ENCODE measurements at places on chromosomes 4 and X.

GRCh38 chr4:173529477-173530325 lies at the start of gene HAND2:
Gene HAND2, minus strand, starts transcription at chr4:173530229. Its CDS starts 940 bp downstream, at chr4:173529289.
- DNase-seq = no peak

DNA sequence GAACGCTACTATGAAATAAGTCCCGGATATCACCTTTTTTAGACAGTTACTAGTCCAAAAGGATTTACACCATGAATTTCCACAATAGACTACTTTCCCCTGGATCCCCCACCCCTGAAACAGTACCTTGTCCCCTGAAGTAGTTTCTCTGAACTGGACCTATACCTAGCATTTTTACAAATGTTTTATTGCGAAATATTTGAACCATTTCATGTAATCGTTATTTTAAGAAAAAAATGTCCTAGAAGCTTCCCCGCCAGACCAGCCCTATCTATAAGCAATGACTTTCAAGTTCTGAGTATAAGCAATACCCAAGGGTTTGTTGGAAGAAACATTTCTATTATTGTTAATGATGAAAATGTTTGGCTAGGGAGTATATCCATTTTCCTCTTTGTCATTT lies 517.8 kb upstream of the IGFBP7 start:
- DNase-seq = no peak

DNA sequence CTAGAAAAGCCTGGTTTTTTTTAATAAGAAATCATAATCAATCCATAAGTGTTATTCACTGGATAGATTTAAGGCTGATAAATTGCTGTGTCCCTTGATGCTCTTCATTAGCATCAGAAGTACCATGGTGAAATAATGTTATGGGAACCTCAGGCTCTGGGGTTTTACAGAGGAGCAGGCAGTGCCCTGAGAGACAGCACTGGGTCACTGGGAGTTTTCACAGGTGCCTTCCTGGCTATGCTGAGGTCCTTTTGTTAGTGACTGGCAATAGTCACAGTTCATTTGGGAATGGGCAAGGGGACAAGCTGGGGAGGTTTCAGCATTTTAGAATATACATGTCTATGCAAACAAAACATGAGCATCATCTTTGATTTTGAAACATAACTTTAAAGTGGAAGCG lies 38.6 kb downstream of the ANK2 start:
- no peak for DNase-seq

DNA sequence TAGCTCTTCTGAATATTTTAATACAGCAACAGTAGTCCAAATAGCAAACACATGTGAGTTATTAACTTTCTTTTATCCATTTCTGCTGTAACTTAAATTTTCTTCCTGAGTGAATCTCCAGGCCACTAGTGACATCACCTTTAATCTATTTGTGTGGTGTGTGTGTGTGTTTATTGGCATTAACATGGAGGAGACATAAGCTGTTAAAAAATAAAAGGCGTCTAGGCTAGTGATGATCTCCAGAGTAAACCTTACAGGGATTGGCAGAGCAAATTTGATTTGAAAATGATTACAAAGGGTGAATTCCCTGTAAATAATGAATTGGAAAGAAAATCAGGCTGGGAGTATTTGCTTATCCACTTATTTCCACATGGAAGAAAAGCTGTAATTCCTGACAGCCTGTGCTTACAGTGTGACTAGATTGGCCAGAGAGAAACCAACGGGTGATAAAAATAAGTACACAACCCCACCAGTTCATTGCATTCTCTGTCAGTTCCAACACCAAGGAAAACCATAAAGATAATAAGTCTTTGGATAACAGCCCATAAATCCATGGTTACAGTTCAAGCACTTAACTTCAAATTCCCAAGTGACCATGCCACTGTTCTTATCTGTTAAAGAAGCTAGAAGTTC lies 186.1 kb downstream of the ENOX2 start:
- no peak for DNase-seq

DNA sequence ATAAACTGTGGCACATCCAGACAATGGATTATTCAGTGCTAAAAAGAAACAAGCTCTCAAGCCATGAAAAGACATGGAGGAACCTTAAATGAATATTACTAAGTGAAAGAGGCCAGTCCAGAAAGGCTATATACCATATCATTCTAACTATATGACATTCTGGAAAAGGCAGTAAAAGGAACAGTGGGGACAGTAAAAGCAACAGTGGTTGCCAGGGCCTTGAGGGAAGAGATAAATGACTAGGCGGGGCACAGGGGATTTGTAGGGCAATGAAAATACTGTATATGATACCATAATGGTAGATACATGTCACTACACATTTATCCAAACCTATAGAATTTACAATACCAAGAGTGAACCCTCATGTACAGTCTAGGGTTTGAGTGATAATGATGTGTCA lies 115.3 kb downstream of the ATP8A1 start:
- DNase-seq = no peak

DNA sequence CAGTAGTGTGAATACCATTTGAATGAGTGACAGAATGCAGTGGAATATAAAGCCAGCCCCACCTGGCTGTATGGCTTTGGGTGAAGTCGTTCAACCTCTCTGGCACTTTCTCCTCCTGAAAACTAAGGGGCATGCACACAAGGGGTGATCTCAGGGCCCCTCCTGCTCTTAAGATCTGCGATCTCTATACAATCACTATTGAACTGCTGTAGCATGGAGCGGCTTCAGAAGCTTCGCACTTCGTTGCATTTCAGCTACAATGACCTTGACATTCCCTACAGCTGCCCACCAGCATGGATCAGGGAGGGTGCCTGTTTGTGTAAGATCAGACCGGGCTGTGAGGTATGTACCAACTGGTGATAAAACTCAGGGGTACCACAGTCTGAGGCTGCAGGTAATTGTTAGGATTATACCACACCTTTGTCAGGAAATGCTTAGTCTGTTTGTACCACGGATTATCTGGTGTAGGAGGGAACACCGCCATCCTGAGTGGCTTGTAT lies 85.2 kb downstream of the AASDH start:
- DNase-seq = no peak

GRCh38 chr4:18798123-18798522 lies 776.6 kb upstream of the LCORL start:
- DNase-seq = peak; percentile 27

- DNase-seq = no peak
These were observed 40.5 kb upstream of the RELL1 start for GRCh38 chr4:37726666-37727065.

- DNase-seq = no peak
These were observed 29.7 kb downstream of the TMEM164 start for GRCh38 chrX:110032534-110033147.

DNA sequence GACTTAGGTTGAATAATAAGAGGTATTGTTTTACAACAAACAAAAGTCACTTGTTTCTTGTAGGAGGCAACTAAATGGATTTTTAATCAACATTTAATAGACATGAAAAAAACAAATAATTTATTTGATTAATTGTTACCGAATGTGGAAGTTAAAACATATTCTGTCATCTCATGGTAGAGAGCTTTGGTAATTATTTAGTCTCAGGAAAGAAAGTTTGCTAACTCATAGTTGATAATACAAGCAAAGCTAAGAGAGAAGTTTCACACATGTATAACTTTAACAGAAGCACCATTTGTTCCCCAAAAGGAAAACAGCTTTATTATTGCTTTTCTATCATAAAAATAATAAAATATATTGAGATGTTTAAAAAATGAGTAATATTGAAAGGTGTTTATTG lies 44.9 kb downstream of the GUCY1A1 start:
- DNase-seq = no peak

GRCh38 chrX:131544218-131544617 lies 344 bp downstream of the OR13H1 start:
- DNase-seq = no peak

GRCh38 chrX:65528705-65529340 lies 5.8 kb downstream of the LAS1L start:
- no peak for DNase-seq

- no peak for DNase-seq
These were observed 126.2 kb downstream of the SLC39A8 start for GRCh38 chr4:102219129-102219528.

DNA sequence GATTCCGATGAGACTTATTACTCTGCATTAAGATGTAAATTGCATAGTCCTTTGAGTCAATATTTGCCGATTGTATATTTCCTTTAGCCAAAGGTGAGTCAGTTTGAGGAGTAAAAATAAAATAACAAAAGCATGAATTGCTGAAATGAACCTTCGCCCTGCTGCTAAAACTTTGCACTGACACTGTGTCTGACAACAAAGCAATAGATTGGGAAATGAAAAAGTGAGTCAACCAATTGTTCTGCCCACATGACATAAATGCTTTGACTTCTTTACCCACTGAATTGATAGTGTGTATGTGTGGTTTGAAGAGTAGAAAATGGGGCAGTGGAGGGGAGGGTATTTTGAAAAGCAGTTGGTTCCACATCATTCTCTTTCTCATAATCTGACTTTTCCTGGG lies 88.4 kb upstream of the AFF2 start:
- DNase-seq = no peak

- DNase-seq = no peak
These were observed 62.5 kb upstream of the IRF2 start for GRCh38 chr4:184536881-184537248.

- no peak for DNase-seq
These were observed 5.4 kb downstream of the JADE3 start for GRCh38 chrX:46917622-46918021.

GRCh38 chrX:31464306-31464915 lies 392.6 kb upstream of the FTHL17 start:
- DNase-seq = no peak

DNA sequence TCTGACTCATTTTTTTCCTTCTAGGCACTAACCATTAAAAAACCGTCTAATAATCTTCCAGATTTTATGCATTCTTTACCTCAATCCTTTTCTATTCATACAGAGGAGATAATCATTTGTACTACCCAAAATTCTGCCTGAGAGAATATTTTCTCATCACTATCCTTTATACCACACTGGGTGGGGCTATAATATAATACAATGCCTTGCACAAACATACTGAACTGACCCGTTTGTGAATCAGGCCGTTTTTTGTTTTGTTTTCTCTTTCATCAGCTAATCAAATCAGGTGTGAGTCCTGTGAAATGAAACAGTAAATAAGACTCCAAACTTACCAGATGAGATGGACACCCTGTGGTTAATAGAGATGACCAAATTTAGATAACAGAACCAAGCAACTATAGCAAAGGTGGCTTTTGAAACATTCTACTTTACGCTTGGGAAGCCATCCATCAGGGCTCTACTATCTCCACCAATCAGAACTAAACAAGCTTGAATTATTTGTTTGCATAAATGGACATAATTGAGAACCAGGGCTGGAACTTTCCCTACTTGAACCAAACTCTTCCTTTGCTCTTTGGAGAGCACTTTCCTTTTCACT lies 573.0 kb downstream of the GABRG1 start:
- DNase-seq = no peak

DNA sequence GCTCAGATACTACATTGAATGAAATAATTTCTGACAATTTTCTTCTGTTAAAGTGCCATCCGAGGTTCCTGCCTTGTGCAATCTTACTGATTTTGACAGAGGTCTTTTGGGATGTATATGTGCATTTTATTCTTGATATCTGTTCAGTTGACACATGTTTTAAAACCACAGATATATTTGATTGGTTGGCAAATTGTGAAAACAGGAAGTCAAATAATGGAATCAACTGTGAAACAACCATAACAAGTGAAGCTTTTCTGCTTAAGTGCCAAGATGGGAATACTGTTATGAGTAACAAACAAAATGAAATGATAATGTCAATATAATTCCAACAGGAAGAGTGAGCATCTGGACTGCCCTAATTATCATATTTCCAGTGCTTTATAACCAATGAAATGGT lies 84.9 kb upstream of the TET2 start:
- DNase-seq = no peak

GRCh38 chr4:150493851-150494250 lies 88.1 kb upstream of the MAB21L2 start:
- no peak for DNase-seq

DNA sequence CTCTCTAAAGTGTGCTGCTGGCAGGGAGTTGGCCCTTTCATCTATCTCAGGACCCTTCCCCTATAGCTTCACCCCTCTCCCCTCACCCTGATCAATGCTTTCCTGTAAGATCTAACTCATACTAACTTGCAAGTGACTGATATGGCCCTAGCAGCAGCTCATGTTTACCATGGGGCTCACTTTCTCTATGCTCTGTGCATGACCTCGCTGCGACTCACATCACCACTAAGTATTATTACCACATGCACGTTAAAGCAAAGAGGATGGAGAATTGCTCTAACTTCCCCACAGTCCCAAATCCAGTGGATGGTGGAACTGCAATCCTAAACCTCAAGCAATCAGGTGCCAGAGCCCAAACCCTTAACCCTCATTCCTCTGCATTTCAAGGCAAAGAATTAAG lies 626.6 kb downstream of the MID1IP1 start:
- DNase-seq = no peak

GRCh38 chr4:42594888-42595287 lies 62.0 kb downstream of the ATP8A1 start:
- DNase-seq = no peak

- no peak for DNase-seq
These were observed 66.4 kb upstream of the UGT2B15 start for GRCh38 chr4:68736813-68737212.

GRCh38 chrX:18793601-18794089 lies 86.2 kb downstream of the PPEF1 start:
- no peak for DNase-seq

DNA sequence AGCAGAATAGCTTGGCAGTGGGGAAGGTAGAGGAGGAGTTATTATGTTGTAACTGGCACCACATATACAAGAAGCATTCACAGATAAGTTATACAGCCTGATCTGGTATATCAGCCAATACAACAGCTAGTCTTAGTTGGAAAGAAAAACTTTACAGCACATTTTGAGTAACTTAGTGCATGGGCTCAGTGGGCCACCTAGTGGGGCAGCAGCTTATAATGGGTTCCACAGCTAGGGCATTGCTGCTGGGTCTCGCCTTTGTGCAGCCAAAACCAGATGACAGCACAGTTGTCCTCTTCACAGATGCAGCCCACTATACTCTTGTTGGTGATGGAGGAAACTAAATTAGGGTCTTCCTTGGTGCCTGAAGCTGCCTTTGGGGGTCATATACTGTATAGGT lies 448.1 kb upstream of the RASGEF1B start:
- no peak for DNase-seq

DNA sequence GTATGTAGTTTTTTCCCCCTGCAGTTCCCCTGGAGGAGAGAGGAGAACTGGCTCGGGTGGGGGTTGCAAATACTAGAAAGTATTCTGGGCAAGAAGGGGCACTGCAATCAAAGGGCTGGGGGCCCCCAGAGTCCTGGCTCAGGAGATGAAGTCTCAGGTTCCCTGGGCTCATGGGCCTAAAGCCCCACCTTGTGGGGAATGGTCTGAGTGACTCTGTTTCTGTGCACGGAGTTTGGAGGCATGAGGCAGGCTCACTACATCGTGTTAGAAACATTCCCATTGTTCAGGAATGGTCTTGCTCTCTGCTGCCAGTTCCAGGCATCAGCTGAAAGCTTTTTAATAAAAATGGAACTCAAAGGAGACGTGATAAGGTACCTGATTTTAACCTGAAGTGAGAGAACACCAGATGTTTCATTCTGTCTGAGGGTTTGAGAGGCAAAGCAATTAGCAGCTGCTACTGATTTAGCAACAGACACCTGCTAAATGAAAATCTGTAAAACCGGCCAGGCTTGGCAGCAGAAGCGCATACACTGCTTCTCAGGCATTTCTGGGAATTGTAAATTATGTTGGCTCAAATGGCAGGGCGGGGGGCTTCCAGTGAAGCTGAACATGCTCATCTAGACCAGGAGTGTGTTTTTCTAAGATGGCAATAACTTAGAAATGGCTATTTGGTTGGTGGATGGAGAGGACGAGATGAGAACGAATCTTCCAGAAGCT lies 122.7 kb downstream of the TMEM164 start:
- no peak for DNase-seq

GRCh38 chr4:148270630-148271029 lies 171.6 kb downstream of the NR3C2 start:
- peak; percentile 67 for DNase-seq

- DNase-seq = no peak
These were observed 51.9 kb downstream of the EVC2 start for GRCh38 chr4:5656415-5656814.

All from epithelial cell of proximal tubule (primary cell).